ENCODE measurements at places on chromosomes 16 and 17. TPM values are rescaled to one million over a fixed set of nuclear protein-coding genes. Genes with fewer than 3 reads are reported as not detected.

- peak overlapping the region; percentile 50 for H3K27ac ChIP-seq
- no peak overlapping the region for H3K4me3 ChIP-seq
- peaks cover 3% of the 10 kb centered on the region for H3K36me3 ChIP-seq
Observed at GRCh38 chr16:10921536-10922327, 20.5 kb downstream of the DEXI start.

GRCh38 chr17:39462631-39463375, 1.5 kb downstream of the CDK12 start:
- H3K4me3 ChIP-seq, result peak overlapping the region; percentile 87
- no peaks in the 10 kb centered on the region for H3K27me3 ChIP-seq
- no peak overlapping the region for H3K27ac ChIP-seq

- H3K4me3 ChIP-seq, result no peak overlapping the region
- peaks cover 26% of the 10 kb centered on the region for H3K4me1 ChIP-seq
- H3K27ac ChIP-seq, result no peak overlapping the region
- H3K27me3 ChIP-seq, result no peaks in the 10 kb centered on the region
- no peaks in the 10 kb centered on the region for H3K36me3 ChIP-seq
Observed at GRCh38 chr16:69483611-69484010, 59.2 kb downstream of the CYB5B start.

HBA2 gene
- total RNA-seq, result 33.3 TPM

VMO1 gene
- total RNA-seq, result 6.0 TPM

C17orf100 gene
- not detected for total RNA-seq

TMEM88 gene
- 26.0 TPM for total RNA-seq
